ENCODE measurements at places on chromosomes 2 and 18.

DNA sequence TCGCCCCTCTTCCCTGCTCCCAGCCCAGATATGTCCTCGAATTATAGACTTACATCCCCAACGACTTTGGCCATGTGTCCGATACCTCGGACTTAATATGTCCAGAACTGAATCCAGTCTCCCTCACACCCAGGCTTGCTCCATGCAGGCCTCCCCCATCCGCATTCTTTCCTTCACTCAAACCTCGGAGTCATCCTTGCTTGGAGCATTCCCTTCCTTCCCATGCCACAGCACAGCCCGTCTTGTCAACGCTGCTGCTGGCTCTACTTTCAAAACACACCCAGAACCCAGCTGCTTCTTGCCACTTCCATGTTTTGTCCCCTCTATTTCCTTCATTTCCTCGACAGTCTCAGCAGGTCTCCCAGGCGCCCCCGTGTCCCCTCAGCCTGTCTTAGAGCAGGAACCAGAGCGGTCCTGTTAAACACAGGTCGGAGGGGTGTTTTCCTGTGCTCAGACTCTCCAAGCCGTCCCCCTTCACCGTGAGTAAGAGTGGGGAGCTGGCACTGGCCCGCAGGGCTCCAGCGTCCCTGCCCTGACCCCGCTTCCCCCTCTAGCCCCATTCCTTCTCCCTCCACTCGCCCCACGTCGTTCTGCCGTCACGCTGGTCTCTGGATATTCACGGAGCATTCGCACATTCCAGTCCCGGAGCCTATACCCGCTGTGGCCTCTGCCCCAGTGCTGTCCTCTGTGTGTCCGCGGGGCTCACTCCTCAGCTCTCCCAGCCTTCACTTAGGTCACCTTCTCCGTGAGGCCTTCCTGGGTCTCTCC, 54.4 kb downstream of the VAPA start:
- no peak for DNase-seq

GRCh38 chr18:65365245-65365980, 385.4 kb upstream of the CDH7 start:
- DNase-seq, result no peak

DNA sequence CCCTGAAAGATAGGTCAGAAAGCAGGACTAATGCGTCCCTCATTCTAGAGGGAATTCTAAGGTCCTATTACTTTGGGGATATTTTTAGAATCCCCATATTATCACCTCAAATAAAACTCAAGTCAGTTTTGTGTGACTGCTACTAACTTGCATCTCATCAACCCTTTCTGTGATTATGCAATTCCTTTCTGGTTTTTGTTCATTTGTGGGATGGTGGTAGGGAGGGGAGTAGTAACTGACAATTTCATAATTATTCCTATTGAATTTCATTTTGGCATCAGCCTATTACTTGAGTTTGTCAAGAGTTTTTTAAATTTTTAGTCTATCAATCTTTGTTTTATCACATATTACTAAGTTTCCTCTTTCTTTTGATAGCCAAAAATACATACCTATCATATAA, 28.4 kb upstream of the TANK start:
- DNase-seq, result no peak

DNA sequence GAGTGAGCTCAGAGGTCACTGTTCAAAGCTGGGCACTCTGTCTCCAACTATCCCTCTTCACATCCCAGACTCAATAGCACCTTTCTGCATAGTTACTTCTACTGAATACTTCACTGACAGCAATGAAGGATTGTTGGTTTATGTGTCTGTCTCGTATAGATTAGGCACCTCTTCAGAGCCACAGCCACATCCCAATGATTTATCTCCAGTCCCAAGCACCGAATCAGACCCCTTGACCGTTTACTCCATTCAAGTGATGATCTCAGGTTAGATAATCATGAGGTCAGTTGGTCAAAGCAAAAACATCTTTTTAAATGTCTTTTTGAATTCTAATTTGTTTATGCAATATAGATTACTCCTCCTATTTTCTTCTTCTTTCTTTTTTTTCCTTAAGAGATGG, 14.7 kb downstream of the NEDD4L start:
- no peak for DNase-seq
